ENCODE measurements at places on chromosomes 2 and 18.

DNA sequence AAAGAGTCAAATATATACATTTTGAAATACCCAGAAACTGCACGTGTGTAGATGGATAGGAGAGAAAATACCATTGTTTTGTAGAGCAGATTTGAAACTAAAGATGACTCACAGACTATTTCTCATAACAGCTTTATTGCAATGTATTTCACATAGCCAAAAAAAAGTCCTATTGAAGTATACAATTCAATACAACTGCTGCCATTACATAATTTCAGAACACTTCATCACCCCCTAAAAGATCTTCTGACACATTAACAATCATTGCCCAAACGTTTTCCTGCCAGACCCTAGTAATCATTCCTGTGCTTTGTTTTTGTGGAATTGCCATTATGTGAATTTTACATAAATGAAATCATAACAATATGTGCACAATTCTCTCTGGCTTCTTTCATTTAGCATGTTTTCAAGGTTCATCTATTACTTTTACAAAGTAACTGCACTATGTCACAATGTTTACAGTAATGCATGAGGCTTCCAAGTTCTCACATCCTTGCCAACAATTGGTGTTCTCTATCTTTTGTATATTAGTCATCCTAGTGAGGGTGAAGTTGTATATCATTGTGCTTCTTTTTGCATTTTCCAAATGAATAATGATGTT is 378.6 kb upstream of the CWC22 start:
- DNase-seq, result no peak

DNA sequence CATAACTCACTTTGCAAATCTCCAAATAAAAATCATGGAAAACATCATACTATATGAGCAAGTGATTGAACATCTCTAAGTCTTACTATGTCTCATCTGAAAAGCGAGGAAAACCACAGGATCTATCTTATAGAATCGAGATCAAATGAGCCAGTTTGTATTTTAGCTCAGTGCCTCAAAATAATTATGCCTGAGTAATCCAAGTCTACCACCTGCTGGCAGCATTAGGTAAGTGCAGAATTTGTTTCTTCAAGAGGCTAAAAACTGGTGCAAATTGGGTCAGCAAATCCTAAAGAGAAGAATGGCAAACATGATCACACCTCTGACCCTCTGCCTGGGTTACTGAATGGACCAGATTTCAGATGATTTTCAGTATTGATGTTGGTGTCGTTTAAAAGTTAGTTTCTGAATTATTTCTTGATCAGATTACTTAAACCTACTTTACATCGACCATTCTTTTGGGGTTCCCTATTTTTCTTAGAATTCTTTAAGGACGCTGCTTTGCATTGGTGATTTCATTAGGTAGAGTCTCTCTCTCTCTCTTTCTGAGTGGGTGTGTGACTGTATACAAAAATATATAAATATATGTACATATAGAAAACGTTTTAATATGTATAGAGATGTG is 12.7 kb upstream of the FHOD3 start:
- peak; percentile 13 for DNase-seq

- no peak for DNase-seq
Observed at GRCh38 chr2:70902067-70902442, 33.6 kb upstream of the ATP6V1B1 start.

- DNase-seq, result no peak
Observed at GRCh38 chr2:61328707-61329251, 142.1 kb downstream of the USP34 start.

DNA sequence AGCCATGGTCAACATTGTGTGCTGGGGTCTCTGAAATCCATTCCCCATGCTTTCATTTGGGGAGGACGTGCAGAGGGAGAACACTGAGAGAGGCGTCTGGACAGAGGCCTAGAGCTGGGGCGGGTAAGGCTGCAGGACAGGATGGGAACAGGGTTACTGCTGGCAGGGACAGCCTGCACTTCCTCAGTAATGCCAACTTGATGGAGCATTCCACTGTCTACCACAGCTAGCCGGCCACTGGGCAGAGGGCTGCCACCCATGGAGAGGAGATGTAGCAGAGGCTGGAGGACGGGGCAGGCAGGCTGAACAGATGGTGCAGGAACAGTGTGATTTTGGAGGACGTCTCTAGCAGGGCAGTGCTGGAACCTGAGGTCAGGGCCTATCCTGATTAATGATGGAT is 29.3 kb downstream of the MRPL33 start:
- no peak for DNase-seq

DNA sequence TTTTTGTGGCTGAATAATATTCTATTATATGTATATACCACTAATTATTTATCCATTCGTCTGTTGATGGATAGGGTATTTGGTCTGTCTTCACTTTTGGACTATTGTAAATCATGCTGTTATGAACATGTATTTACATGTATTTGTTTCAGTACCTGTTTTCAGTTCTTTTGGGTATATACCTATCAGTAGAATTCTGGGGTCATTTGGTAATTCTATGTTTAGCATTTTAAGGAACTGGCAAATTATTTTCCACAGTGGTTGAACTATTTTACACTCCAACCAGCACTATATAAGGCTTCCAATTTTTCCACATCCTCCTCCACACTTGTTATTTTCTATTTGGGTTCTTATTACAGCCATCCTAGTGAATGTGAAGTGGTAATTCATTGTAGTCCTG is 12.4 kb upstream of the TANK start:
- DNase-seq, result no peak

DNA sequence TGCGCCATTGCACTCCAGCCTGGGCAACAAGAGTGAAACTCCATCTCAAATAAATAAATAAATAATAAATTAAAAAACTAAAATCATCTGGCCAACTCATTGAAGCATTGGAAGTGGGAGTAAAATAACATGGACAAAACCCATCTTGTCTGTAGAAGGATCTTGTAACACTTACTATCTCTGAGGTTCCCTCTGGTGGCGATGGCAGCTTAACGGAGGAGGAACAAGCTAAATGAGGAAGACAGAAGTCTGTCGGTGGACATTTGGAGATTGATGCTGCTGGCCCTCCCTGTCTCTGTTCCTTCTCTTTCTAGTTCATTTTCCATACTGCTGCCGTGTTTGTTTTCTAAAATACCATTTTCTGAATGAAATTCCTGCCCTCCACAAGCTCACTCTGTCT is 43.4 kb downstream of the ZCCHC2 start:
- DNase-seq, result peak; percentile 26

DNA sequence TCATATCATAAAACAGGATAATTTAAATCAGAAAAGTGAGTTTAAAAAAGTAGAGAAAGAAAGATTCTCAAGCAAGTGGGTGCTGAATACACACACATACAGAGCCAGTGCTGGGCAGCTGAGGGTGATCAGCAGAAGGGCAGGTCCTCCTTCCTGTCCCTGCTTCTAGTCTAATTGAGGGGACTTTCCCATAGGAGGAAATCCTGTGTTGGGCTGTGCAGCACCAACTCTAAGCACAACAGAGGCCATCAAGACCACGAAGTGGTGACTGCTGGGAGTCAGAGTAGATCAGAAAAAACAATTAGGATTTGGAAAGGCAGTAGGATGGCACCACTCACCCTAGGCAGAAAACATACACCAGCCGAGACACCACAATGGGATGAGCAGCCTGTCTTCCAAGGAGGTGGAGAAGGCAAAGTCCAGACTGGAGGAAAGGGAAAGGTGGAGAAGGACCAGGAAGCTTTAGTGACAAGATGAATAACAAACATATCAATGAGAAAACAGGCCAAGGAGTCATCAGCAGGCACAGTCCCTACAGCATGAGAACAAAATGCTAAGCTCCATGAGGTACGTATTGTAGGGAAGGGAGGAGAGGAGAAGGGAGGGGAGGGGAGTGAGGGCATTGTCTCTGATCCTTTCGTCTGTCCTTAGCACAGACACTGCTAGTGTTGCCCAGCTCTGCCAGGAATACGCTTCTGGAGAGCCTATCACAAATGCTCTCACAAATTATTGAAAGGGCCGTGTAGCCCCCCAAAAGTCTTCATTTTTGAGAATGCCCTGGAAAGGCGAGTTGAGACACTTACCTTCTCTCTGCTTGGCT is 16.7 kb upstream of the MSGN1 start:
- no peak for DNase-seq

DNA sequence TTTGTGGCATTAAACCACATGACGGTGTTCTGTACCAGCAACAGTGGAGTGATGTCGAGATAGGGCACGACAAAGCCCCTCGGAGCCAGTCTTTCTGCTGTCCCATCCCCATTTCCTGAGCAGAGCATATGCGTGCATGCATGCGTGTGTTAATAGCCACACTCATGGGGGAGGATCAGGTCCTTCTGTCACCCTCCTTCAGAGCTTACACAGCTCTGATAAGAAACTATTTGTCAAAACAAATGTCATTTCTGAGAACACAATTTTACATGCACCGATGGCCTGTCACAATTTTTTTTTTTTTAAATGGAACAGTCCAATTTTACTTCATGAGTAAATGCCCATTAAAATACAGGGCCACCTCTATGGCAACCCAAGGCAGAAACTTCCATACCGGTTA is 95.9 kb upstream of the ZBTB14 start:
- no peak for DNase-seq

DNA sequence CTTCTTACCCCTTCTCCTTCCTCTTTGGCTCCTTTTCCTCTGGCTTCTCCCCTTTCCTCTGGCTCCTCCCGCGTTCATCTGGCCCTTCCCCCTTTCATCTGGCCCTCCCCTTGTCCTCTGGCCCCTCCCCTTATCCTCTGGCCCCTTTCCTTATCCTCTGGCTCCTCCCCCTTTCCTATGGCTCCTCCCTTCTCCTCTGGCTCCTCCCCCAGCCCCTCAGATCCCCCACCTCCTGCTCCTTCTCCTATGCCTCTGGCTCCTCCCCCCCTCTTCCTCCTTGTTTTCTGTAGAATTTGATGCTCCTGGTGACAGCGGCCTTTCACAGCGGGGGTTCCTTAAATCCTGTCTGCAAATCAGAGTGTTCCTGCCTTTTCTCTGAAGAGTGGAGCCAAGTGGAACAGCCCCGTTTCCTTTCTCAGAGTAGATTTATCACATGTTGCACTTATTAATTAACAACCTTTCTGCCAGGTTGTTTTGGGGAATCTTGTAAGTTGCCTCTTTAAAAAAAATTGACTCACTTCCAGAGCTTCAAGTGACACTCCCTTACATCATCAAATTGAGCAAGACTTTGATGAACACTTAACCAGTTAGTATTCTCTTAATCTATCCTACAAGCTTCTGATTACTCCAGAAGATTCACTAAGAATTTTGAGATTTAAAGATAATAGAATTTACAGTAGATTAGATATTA is 27.9 kb downstream of the FABP1 start:
- no peak for DNase-seq

Data from CD4-positive, alpha-beta T cell (primary cell).